ENCODE measurements at places on chromosomes 13 and 19.

DNA sequence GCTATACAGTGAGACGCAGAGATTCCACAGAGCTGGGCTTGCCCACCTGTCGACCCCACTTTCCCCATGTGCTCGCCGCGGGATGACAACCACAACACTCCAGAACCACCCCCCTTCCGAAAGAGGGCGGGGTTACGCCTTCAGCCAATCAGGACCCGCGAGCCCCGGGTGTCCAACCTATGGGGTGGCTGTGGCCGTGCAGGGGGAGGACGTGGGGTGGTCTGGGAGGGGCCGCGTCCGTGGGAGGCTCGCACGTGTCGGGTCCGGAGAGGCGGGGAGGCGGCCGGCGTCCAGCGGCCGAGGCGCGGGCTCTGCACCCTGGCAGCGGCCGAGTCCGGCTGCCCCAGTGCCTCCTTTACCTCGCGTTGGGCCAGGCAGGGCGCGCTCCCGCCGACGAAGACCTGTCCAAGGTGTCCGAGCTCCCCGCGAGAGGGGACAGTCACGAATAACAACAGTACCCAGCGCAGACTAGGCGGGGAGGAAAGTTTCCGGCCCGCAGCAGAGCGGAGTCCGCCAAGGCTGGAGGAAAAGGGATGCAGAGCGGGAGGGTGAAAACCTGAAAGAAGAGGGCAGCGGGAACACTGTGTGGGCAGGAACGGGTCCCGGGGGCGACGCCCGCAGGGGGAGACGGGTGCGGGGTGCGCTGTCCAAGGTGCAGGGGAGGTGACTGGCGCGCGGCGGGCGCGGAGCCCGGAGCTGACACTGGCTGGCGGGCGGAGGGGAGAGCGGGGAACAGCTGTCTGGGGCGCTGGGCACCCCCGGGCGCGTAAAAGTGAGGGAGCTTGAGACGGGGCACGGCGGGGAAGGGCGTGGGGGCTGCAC, 911 bp downstream of the ENOX1 start:
- DNase-seq, result peak; percentile 45

GRCh38 chr13:75902166-75903104, 266.3 kb downstream of the LMO7 start:
- no peak for DNase-seq

GRCh38 chr19:2686360-2686759, 16.1 kb downstream of the GNG7 start:
- no peak for DNase-seq

GRCh38 chr19:48928164-48929025, 5.1 kb upstream of the DHDH start:
- no peak for DNase-seq

DNA sequence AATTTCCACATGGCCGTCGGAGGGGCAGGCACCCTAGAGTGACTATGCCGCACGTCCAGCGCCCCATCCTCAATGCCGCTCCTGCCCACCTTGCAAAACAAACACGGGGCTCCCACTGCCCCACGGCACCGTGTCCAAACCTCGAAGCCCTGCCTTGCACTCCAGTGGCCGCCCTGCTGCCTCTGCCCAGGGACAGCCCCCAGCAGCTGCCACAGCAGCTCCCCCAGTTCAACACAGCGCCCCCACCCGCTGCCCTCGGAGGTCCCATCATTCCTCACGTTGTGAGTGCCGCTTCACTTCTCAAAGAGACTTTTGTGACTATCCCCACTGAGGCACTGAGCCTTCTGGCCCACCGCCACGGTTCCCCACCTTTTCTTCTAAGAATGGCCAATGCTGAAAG, 22.3 kb upstream of the TMEM160 start:
- DNase-seq, result no peak

GRCh38 chr13:76888421-76888820, 2.2 kb upstream of the KCTD12 start:
- DNase-seq, result no peak

GRCh38 chr19:30521937-30522336, 149.8 kb downstream of the ZNF536 start:
- no peak for DNase-seq

DNA sequence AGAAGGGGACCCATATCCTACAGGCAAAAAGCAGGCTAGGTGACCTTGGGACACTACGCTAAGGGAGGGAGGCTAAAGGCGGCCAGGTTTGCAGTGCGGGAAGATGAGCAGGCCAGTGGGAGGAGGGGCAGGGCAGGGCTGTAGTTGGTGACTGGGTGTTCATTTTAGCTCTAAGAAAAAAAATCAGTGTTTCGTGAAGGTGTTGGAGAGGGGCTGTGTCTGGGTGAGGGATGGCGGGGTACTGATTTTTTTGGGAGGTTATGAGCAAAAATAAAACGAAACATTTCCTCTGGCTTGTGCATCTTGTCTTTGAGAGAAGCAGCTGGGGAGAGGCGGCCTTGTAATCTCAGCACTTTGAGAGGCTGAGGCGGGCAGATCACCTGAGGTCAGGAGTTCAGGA, 4.3 kb upstream of the NUP62 start:
- DNase-seq, result no peak

- DNase-seq, result no peak
Measured at GRCh38 chr13:43725460-43725859, 61.3 kb downstream of the ENOX1 start.

DNA sequence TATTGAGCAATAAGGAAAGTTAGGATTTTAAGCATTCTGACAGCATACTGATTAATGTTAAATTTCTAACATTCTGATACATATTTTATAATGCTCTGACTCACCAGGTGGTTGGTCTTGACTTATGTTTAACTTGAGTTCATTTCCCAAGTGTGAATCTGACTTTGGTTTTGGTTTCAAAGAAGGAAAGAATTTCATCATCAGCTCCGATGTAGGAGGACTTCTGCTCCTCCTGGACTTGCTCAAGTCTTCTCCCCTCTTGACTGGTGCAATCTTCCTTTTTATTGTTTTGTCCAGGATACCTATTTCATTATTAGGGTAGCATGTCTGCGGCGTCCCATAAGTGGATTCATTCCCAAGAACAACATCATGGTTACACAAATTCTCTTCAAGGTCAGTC, 141.3 kb downstream of the RNF17 start:
- DNase-seq, result no peak

DNA sequence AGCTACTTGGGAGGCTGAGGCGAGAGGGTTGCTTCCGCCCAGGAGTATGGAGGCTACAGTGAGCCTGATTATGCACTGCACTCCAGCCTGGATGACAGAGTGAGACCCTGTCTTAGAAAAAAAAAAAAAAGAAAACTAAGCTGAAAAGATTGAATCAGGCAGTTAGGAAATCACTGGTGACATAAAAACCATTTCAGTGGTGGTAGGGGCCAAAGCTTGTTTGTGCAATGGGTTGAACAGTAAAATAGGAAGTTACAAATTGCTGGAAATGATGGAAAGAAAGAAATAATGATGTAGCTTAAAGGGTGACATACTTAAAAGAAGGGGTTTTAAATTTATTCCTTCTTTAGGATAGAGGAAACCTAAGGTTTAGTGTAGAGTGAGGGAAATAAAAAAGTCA, 4.8 kb upstream of the OXGR1 start:
- DNase-seq, result no peak

GRCh38 chr13:49777746-49778614, 14.5 kb downstream of the KPNA3 start:
- DNase-seq, result no peak

DNA sequence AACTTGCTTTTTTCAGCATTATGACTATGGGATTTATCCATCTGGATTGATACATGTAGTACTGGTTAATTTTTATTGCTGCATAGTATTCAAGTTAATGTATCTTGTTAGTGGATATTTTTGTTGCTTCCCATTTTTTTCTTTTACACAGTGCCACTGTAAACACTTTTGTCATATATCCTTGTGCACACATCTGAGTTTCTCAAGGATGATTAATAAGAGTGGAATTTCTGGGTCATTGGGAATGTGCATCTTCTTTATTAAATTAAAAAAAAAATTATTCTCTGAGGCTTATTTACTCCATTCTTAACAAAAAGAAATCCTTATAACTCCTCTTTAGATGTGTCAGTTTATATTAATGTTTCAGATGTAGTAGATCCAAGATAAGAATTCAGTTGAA, 27.3 kb downstream of the B3GLCT start:
- DNase-seq, result no peak

- no peak for DNase-seq
Measured at GRCh38 chr19:17949956-17950309, 17.0 kb upstream of the KCNN1 start.

DNA sequence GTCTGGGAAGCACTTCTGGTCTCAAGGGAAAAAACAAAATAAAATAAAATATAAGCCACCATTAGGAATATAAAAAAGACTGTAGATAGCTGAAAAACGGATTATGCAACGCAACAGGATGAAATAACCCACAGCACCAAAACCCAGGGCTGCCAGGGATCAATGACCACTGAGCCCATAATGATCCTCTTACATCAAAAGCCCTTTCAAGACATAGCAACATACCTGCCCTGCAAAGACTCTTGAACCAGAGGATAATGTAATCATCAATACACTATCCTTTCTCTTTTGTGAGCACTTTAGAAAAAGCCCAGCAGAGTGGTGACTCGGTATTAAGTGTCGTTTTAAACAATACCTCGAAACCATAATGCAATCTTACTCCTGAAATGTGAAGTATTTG, 235.0 kb upstream of the SOX21 start:
- no peak for DNase-seq

DNA sequence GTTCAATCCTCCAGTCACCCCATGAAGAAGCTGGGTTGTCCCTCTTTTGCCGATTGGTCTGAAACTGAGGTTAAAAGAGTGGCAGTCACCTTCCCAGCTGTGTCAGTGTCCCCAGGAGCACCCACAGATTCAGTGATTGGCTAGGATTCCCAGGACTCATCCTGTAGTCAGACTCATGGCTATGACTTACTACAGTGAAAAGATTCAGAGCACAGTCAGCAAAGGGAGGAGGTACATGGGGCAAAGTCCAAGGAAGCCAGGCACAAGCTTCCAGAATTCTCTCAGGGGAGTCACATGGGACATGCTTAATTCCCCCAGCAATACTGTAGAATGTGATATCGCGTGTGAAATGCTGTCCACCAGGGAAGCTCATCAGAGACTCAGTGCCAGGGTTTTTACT, 14.2 kb downstream of the ZNF473 start:
- DNase-seq, result no peak

DNA sequence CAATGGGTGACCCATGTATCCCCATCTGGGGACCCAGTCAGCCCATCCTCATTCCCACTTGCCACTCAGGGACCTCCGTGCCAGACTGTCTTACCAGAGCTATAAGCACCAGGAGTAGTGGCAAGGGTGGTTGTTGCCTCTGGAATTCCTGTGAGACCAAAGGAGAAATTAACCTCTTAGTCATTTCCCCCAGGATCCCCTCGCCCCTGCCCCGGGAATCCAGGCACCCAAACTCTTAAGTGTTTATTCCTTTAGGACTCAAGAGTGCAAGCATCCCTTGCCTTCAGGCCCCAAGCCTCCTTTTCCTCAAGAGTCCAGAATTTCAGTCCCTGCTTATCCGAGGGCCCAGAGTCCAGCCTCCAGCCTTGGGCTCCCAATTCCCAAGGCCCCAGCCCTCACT, 9.2 kb downstream of the NTN5 start:
- DNase-seq, result no peak

DNA sequence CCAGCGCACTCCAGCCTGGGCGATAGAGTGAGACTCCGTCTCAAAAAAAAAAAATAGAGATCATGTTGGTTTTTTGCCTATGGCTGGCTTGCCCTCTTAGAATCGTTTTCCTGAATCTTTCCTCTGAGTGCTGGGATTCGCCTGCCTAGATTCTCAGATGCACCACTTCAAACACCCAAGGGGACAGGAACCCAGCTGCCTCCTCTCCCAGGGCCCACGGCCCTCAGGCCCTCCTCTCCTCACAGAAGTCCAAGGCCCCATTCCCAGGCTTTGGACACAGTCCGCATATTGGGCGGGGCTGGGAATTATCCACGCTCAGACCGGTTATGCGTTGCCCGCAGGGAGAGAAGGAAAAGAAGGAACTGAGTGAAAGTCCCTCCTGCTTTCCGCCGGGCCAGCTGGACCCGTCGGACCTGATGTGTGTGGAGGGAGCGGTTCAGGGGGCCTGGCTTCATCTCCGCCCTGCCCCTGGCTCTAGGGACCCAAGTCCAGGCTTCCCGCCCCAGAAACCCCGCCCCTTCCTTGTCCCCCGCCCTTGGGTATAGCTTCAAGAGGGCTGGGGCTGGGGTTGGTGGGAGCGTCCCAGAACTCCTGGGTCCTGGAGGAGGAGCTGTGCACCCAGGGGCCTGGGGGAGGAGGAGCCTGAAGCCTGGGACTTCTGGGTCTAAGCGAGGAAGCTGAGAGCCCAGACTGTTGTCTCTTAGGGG, 5.8 kb downstream of the PPFIA3 start:
- no peak for DNase-seq

- no peak for DNase-seq
Measured at GRCh38 chr13:66578305-66578704, 651.8 kb downstream of the PCDH9 start.

- no peak for DNase-seq
Measured at GRCh38 chr13:97627566-97627965, 193.6 kb downstream of the RAP2A start.

DNA sequence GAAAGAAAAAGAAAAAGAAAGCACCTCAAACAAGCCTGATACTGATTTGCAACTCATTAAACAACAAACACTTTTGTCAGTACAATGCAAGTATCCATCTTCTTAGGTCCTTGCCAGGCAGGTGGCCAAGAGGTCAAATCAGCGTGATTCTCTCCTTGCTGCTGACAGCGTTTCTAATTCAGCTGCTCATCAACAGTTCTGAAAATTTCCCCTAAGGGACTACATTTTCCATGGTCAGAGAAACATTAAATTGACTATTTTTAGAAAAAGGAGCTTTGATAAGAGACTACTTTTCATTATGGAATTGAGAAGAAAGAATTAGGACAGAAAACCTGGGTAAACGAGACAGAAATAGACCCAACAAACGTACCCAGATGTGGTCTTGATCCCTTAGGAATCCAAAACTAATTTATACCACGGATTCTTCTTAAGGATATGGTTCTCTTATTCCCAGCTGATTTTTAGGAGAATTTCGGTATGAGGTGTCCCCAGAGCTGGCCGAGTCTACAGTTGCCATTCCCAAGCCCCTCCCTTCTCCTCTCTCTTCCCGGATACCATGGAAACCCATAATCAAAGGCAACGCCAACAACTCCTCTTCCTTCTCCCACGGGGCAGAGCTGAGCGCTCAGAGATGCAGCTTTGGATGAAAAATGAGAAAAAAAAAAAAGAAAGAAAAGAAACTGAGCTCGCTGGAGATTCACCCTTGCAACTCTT, 29.5 kb upstream of the CEBPG start:
- DNase-seq, result no peak

DNA sequence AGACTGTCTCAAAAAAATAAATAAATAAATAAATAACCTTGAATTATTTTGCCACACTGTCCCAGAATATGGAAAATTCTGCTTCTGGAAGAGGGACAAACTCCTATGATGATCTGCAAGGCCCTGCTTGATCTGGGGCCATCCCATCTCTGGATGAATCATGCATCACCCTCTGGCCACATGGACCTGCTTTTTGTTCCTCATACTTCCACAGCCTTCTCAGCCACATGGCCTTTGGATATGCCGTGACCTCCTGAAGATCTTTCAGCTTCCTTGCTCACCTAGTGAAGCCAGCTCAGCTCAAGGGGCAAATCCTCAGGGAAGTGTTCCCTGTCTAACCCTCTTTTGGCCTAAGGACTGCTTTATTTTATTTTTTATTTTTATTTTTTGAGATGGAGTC, 10.3 kb downstream of the IER2 start:
- DNase-seq, result no peak

Measured in stimulated activated CD8-positive, alpha-beta memory T cell treated with anti-CD3 and anti-CD28 coated beads, Interleukin-4, amount 100 ng/mL, for 48 hours (primary cell).